Activated naive CD8-positive, alpha-beta T cell treated with anti-CD3 and anti-CD28 coated beads, Interleukin-2, amount 50 U/mL, for 24 hours (primary cell): ENCODE measurements at places on chromosomes 11 and 22.

GRCh38 chr11:15095736-15096228 lies 18.9 kb upstream of the INSC start:
- H3K4me3 ChIP-seq, result no peak overlapping the region
- peaks cover 16% of the 10 kb centered on the region for H3K27me3 ChIP-seq
- peaks cover 2% of the 10 kb centered on the region for H3K36me3 ChIP-seq
- no peak for DNase-seq
- no peaks in the 10 kb centered on the region for H3K4me1 ChIP-seq
- no peak overlapping the region for H3K27ac ChIP-seq

DNA sequence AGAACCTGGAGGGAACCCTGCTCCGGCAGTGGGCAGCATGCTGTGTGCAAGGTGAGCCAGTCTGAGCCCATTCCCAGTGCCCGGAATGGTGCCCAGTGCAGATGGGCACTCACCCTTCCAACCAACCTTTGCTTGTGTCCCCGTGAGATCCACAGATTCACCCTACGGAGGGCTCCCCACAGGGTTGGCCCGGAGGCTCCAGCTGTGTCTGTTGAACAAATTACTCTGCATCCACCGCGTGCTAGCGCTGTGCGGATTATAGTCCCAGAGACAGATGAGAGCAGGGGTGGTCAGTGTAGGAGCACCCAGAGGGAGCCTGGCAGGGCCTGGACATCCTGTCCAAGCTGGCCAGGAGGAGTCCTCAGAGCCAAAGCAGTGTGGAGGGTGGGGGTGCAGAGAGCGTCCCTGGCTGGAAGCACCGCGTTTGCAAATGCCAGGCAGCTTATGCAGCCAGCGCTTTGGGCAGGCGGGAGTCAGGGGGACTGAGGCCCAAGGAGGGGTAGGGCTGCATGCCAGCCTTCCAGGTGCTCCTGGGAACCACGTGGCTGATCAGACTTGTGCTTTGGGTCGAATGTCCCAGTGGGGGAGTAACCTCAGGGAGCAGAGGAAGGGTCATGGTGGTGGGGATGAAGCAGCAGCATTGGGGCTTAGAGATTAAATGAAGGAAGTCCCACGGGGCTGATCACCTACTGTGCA lies 80.5 kb downstream of the KCNQ1 start:
- H3K27ac ChIP-seq, result no peak overlapping the region
- DNase-seq, result no peak
- no peaks in the 10 kb centered on the region for H3K27me3 ChIP-seq

DNA sequence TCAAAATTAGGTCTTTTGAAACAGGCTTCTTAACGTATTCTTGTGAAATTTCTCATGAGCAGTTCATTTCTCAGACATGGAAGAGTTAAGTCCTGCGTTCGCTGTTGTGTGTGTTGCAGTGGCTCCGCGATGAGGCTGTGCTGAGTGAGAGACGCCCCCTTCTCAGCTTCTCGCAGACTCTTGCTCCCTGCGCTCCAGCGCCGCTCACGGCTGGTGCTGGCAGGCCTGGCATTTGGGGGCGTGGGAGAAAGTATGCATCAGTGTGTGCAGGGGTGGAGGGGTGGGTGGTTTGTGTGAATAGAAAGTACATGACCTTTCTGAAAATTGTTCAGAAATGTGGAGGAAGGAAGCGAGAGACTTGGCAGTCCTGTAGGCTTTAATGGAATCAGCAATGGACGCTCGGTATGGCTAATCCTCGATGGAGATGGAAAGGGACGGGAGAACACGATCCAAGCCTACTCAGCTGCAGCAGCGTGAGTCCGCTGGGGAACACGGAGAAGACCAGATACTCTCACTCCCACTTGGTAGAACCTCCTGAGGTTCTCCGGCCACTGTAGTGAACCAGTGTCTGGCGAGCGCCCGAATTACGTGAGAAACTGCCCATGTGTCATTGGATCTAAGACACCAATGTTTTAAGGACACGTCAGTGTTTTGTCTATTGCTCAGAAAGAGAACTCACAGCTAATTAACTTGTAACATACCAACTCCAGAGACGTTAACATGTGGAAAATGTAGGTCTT lies 5.9 kb downstream of the TAB1 start:
- H3K27me3 ChIP-seq, result no peaks in the 10 kb centered on the region
- peak overlapping the region; percentile 4 for H3K27ac ChIP-seq
- peaks cover 31% of the 10 kb centered on the region for H3K36me3 ChIP-seq
- DNase-seq, result peak; percentile 34
- no peak overlapping the region for H3K4me3 ChIP-seq
- peaks cover 63% of the 10 kb centered on the region for H3K4me1 ChIP-seq

DNA sequence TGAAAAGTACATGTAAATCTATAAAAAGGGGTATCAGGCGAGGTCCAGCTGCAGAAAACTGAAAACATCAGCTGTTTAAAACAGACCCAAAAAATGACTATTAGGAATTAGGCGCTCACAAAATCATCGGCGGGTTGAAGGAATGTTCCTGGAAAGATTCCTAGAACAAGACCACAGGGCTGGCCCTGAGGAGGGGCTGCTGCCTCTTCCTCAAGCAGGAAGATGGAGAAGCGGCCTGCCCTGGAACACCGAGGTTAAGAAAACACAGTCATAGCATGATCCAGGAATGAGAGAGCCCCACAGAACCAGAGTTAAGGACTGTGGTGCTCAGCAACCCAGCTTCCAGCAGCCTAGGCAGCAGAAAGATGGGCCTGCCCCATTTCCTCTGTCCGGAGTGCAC lies 78.4 kb downstream of the C11orf91 start:
- no peaks in the 10 kb centered on the region for H3K36me3 ChIP-seq
- no peak overlapping the region for H3K27ac ChIP-seq
- no peak for DNase-seq
- no peaks in the 10 kb centered on the region for H3K4me1 ChIP-seq
- H3K27me3 ChIP-seq, result peaks cover 8% of the 10 kb centered on the region

DNA sequence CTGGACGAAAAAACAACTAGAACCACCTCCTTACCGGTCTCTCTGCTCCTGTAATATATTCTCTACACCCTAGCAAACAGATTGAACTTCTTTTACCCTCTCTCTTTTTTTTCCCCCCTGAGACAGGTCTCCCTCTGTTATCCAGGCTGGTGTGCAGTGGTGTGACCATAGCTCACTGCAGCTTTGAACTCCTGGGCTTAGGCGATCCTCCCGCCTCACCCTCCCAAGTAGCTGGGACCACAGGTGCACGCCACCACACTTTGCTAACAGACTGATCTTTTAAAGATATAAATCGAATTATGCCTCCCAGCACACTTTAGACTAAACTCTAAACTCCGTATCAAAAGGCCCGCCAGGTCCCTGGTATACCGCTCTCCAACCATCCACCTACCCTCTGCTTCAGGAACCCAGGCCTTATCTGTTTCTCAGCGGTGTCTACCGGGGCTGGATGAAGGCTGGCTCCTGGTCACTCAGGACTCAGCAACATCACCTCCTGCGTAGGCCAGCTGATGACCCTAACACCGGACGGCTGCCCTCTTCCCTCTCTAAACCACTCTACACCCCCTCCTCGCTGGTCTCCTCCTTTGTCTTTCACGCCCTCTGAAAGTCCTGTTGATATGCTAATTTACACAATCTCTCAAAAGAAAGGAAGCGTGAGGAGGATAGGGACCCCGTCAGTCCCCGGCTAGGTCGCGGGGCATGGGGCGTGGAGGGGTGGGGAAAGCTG lies 745 bp downstream of the C22orf39 start:
- no peaks in the 10 kb centered on the region for H3K27me3 ChIP-seq
- H3K27ac ChIP-seq, result peak overlapping the region; percentile 87
- peak overlapping the region; percentile 84 for H3K4me3 ChIP-seq
- H3K36me3 ChIP-seq, result peaks cover 29% of the 10 kb centered on the region
- no peak for DNase-seq
- peaks cover 40% of the 10 kb centered on the region for H3K4me1 ChIP-seq

DNA sequence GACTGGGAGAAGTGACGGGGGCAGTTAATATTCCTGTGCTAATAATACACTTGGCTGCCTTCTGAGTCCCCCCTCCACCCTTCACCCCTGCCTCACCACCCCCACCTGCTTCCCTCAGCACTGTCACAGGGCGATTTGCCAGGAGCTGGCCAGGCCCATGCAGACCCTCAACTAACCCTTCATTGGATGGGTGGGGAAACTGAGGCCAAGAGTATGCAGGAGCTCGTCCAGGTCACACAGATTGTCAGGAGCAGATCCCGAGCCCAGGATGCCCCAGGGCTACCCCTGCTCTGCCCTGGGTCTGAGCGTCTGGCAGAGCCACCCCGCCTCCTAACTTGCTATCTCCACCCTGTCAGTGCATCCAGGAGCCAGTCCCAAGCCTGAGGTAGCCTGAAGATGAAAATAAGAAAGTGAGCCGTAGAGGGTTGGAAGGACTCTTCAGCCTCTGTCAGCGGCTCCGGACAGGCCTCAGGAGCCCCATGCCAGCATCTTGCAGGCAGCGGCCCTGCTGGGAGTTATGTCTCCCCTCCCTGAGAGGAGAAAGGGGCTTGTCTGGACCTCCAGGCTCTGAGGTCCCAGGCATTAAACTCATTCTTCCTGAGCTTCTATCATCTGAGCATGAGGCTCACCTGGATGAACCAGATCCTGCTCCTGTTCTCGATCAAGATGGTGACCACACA lies 6.2 kb downstream of the TPBGL start:
- H3K4me3 ChIP-seq, result no peak overlapping the region
- no peak for DNase-seq

GRCh38 chr11:25211635-25212254 lies 714.9 kb downstream of the LUZP2 start:
- no peaks in the 10 kb centered on the region for H3K36me3 ChIP-seq
- no peaks in the 10 kb centered on the region for H3K4me1 ChIP-seq
- H3K27ac ChIP-seq, result no peak overlapping the region
- H3K27me3 ChIP-seq, result no peaks in the 10 kb centered on the region

DNA sequence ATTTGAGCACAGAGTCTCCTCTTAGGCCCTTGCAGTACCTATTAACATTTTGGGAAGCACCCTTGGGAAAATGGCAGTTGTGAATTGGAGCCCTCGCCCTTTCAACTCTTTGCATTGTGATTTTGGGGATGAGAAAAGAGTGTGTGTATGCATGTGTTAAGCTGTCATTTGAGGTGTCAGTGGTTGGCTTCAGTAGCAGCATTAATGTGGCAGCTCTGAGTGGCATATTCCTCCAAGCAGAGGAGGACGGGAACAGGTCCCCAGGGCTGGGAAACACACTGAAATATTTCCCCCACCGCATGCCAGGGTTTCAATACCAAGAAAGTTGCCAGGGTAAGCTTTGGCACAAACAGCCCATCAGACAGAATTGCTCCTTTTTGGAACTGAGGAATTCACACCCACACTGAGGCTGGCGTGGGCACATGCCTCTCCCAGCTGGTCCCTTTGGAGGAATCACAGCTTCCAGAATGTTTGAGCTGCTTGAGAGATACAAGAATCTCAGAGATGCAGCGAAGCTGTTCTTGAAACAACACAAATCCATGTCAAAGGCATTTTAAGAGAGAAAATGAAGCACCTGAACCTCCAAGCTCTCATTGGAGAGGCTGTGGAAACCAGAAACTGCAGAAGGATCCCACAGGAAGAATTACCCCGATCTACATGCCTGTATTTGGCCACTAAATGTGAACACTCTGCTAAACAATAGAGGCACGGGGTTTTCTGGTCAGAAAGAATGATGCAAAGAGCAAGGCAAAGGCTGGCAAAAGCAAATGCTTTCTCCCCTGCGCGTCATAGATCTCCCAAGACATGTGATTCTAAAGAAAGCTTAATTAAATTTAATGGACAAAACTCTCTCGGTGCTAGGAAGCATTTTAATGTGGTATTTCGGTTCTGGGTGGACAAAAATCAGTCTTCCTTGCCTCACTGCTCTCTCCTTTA lies 67.2 kb upstream of the RCN1 start:
- no peaks in the 10 kb centered on the region for H3K36me3 ChIP-seq
- DNase-seq, result no peak
- no peak overlapping the region for H3K27ac ChIP-seq

GRCh38 chr11:100739666-100740065 lies 52.6 kb downstream of the ARHGAP42 start:
- no peak overlapping the region for H3K4me3 ChIP-seq
- H3K4me1 ChIP-seq, result peaks cover 3% of the 10 kb centered on the region

GRCh38 chr22:48943567-48944432 lies 883.9 kb downstream of the BRD1 start:
- H3K27ac ChIP-seq, result no peak overlapping the region
- no peaks in the 10 kb centered on the region for H3K27me3 ChIP-seq
- H3K36me3 ChIP-seq, result no peaks in the 10 kb centered on the region
- DNase-seq, result no peak
- no peaks in the 10 kb centered on the region for H3K4me1 ChIP-seq
